ENCODE measurements at places on chromosomes 13 and 19.

DNA sequence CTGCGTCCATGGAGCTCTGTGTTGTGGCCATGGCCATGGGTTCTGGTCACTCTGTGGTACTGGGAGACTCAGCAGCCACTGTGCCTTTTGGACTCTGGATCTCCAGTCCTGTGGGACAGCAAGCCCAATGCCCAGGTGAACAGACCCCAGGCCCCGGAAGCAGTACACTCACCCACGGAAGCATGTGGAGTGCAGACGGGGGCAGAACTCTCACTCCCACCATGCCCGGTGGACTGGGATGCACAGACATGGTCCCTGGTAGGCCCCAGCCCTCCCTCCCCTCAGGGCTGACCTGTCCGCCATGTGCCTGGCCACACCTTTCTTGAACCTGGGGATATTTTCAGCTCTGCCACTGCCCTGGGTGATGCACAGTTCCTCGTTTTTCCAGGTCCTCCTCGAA lies 163.3 kb downstream of the URI1 start:
- DNase-seq: no peak

DNA sequence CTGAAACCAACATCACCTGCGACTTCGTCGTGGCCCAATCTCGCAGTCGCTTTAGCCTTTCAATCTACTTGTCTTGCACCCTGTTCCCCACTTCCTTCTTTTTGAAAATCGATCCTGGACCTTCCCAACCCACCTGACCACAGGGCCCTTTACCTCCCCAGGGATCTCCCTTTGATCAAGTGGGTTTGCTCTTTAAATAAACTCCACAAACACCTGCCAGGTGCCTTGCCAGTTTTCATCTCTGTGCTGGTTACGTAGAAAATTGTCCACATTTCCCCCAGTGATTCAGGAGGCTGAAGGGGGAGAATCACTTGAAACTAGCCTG lies 14.5 kb upstream of the RAB20 start:
- no peak for DNase-seq

DNA sequence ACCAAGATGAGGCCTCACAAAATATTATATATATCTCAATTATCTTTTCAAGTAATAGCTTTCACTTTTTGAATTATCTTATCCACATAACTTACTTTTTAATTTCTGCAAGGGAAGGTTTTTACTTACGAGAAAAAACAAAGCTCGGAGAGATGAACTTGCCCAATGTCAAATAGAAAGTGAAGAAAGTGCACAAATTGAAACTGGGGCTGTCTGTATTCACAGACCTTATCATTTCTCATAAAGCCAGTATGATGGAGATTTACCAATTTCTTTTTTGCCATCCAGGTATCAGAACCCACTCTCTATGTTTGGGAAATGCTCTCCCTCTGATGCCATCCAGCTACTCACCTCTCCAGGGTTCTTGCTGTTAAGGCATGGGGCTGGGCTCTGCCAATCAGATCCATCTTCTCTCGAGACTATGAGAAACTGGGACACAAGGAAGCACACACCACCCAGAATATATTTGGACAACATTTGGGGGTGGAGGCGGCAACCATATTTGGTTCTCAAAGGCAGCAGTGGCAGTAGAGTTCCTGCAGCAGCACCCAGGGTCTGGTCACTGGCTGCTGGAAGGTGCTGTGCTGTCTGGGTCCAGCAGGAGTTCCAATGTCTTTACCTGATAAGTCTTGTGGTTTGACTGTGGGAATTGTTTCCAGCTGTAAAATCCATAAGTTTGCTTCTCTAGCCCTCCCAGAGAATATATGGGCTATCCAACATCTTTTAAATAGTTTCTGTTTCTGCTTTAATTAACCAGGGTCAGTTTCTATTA lies 45.8 kb upstream of the SCEL start:
- DNase-seq: no peak

- no peak for DNase-seq
Observed at GRCh38 chr19:43763473-43763939, 8.7 kb upstream of the SMG9 start.

DNA sequence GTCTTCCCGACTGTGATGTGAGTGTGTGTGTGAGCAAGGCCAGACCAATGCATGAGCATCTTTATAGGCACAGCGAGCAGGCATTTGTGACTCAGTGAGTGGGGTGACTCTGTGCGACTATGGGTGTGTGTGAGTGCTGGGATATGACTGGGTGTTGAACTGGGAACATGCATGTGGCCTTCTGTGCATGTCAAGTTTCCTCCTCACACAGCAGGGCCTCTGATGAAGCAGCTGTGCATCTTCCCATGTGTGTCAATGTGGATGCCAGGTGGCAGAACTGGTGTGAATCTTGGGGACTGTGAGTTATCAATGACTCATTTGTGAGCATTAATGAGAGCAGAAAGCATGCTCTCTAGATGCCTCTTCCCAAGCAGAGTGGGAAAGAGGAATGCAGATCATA lies 12.1 kb upstream of the LGALS14 start:
- no peak for DNase-seq

DNA sequence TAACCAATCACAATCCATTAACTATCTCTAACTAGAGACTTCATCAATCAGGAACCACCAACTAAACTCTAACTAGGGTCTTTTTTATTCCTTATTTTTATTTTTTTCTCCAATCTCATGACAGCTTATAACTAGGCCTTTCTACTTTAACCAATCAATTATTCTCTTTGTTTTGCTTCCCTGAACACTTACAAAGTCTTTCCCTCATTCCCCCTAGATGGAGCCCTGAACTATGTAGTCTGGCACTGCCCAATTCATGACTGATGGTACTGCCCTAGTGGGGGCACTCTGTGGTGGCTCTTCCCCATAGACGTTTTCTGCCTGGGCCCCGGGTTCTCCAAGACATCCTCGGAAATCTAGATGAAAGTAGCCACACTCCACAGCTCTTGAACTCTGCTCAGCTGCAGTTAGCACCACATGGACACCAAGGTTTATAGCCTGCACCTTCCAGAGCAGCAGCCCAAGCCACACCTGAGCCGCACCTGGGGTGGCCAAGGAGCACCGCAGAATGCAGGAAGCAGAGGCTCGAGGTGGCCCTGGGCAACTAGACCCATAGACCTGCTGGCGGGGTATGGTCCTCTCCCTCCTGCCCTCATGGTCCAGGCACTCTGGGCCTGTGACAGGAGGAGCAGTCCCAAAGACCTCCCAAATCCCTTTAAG lies 6.6 kb downstream of the ATP7B start:
- no peak for DNase-seq

DNA sequence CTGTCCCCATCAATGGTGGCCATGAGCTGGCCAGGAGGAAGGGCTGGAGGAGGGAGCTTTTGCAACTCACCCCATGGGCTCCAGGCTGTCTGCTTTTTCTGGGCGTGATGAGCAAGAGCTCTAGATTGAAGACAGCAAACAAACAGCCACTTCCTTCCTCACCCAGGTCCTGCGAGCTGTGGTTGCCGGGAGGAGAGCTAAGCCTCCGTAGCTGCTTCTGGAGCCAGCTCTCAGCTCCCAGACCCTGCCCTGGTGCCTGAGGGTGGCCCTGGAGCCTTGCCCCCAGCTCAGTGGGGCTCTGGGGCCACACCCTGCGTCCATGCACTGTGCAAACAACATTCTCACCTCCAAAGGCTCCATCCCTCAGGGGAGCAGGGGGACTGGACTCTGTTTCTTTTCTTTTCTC lies 6.2 kb downstream of the MYO1F start:
- no peak for DNase-seq

DNA sequence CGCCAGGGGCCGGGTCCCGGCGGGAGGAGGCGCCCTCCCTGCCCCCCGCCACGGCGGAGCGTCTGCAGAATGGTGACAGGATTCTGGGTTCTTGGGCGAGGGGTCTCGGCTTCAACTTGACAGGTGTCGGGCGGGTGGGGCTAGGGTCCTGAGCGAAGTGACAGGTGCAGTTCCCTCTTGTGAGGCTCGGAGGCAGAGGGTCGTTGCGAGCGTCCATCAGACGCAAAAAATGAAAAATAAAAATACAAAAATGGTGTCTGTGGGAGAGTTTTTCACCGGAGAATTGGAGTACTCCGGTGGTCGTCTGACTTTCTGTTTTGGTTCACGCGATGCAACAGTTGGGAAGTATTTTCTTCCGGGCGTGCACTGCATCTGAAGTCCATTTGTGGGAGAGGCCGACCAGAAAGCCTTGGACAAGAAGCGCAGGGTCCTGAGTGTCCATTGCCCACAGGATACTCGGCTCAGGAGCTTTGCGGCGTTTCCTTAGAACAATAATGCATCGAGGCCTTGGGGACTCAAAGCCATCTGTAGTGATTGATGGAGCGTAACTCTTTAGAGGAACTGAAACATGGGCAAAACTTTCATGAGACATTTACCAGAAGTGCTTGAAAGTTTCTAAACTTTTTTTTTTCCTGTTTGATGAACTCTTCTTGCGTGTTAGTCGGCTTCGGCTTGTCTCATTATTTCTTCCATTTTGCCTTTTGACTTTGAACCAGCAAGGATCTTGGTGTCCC lies 759 bp downstream of the RB1 start:
- DNase-seq: no peak

- DNase-seq: peak; percentile 46
Observed at GRCh38 chr19:45569619-45570421, 14.8 kb downstream of the OPA3 start.

GRCh38 chr13:26584713-26585112 lies 27.2 kb downstream of the WASF3 start:
- DNase-seq: no peak

DNA sequence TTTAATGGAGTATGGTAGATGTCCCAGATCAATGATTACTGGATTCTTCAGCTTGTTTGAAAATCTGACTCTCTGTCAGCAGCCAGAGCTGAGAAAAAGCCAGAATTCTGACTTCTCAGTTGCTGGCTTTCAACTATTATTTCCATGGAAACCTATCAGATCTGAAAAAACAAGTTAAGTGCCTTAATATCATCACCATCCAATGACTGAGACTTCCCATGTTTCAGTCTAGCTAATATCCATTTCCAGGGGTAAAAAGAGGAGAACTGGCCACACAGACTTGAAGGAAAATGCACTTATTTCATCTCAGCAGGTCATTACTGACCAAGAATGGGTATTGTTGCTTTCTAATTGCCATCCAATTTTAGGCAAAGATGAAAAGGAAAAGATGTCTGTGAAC lies 75.2 kb downstream of the TNFSF11 start:
- no peak for DNase-seq

- no peak for DNase-seq
Observed at GRCh38 chr19:50909240-50910070, 1.7 kb downstream of the KLK4 start.

GRCh38 chr19:51025809-51026553 lies 435 bp downstream of the KLK11 start:
- DNase-seq: no peak

- DNase-seq: no peak
Observed at GRCh38 chr13:111666164-111666776, 345.8 kb downstream of the TEX29 start.

DNA sequence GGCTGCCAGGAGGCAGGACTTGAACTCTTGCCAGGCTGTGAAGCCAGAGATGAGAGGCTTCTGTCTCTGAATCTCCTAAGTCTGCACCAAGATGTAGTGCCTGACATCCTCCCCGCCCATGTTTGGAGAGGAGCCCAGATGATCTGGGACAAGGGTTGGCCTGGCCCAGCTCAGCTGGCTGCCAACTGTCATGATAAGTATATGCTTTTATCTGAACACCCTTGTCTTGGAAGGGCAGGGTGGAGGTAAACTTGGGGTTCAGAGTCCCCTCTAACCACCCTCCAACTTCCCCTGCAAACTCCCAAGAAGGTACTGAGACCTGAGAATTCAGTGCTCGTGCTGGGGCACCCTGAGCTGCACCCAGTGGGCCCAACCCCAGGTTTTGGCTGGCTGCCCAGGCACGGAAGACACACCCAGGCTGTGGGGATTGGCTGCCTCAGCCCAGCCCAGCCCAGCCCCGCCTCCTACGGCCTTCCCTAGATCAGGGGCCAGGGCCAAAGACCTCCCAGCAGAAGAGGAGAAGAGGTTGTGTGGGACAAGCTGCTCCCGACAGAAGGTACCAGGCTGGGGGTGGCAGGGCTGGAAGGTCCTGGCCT lies at the start of gene CYP4F12:
TSS of gene CYP4F12 (plus strand) at position 508 of the 596 bp plus-strand sequence. CDS start 443 bp downstream, outside the sequence.
- DNase-seq: no peak

DNA sequence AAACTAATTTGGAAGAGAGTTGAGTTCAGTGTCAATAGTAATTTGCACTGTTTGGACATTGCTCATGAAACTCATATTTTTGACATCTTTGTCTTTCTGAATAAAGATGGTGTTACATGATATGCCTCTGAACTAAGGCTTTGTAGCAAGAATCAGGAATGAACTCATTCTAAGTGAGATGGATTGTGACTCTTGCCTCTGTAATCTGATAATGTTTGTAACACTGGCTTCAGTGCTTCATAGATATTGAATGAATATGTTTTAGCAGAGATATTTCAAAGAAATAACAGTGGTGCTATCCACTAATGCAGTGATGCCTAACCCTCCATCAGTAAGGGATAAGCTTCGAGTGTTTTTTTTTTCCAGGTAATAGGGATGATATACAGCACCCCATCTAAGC lies 32.9 kb downstream of the TEX26 start:
- DNase-seq: no peak

DNA sequence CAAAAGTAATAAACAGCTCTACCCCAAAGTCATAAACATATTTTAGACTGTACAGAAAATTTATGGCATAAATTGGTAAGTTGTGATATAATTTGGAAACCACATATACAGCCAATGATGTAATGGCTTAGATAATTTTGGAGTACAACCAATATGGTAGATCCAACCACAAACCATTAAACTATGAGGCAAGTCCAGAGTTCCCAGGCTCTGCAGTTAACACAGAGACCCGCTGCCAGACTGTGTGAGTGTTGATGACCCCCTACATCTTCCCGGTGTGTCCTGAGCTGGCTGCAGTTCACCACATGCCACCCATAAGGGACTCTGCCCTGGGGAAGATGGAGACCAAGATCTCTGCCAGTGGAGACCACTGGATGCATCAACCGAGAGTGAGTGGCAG lies 9.9 kb upstream of the SERPINE3 start:
- no peak for DNase-seq

DNA sequence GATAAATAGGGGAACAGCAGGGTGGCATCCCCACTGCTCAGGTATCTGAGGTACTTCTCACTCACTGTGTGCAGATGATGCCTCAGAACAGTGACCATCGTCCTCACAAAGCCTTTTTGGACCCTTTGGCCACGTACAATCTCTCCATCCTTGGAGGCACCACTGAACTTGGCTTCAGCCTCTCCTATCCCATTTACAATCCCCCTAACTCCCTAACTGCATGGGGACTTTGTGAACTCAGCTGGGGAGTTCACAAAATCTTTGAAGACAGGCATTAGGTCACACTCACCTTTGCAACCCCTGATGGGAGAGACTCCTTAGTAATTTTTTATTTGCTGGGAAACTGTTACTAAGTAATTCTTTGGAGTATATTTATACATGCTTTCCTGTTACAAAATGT lies 60.8 kb downstream of the TBC1D4 start:
- DNase-seq: no peak

GRCh38 chr13:74132152-74132775 lies 1.9 kb downstream of the KLF12 start:
- no peak for DNase-seq

GRCh38 chr13:112867301-112867711 lies 101.7 kb upstream of the MCF2L start:
- no peak for DNase-seq

GRCh38 chr13:27379694-27380641 lies 44.5 kb upstream of the GTF3A start:
- DNase-seq: peak; percentile 38

- DNase-seq: no peak
Observed at GRCh38 chr13:42832341-42833096, 51.1 kb downstream of the FAM216B start.

Measured in stimulated activated CD4-positive, alpha-beta T cell treated with anti-CD3 and anti-CD28 coated beads, Interleukin-12 subunit alpha, Interleukin-12 subunit beta, amount 100 ng/mL, for 4 hours (primary cell).